D721Med (cell line): ENCODE measurements at places on chromosomes 7 and 10.

DNA sequence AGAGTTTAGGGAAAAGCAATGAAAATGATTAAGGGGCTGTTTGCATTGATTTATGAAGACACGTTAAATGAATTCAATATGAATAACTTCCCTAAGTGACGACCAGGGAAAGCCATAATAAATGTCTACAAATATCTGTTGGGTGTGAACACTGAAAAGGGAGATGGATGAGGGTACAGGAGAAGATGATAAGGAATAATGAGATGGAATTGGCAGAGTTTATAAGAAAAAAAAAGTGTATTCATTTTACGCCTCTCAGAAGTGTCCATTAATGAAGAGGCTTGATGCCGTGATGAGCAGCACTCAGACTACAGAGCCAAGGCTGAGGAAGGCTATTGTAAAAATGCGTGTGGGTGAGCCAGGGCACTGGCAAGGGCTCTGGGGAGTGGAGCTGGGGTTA is 346.7 kb upstream of the AKR1E2 start:
- no peak for DNase-seq

GRCh38 chr10:24944512-24945255 is 7.7 kb downstream of the PRTFDC1 start:
- DNase-seq, result no peak

DNA sequence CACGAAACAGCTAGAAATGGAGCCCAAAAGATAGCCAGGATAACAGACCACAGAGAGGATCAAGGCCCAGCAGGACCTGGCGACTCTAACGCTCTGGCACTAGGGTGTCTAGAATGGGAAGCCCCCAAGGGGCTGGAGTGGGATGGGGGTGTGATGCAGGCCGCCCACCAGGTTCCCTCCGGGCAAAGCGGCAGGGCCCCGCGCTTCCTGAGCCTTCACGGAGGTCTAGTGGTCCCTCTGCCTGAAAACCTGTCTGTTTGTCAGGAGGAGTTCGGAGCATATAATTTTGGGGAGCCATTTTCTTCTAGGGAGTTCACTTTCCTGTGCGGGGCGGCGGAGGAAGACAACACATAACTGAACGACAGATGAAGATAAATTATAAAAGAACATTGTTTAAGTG is 48.2 kb upstream of the FXYD4 start:
- DNase-seq, result no peak

- no peak for DNase-seq
Observed at GRCh38 chr7:93855797-93856196, 34.8 kb downstream of the TFPI2 start.

- no peak for DNase-seq
Observed at GRCh38 chr10:52106899-52107298, 207.2 kb upstream of the DKK1 start.

DNA sequence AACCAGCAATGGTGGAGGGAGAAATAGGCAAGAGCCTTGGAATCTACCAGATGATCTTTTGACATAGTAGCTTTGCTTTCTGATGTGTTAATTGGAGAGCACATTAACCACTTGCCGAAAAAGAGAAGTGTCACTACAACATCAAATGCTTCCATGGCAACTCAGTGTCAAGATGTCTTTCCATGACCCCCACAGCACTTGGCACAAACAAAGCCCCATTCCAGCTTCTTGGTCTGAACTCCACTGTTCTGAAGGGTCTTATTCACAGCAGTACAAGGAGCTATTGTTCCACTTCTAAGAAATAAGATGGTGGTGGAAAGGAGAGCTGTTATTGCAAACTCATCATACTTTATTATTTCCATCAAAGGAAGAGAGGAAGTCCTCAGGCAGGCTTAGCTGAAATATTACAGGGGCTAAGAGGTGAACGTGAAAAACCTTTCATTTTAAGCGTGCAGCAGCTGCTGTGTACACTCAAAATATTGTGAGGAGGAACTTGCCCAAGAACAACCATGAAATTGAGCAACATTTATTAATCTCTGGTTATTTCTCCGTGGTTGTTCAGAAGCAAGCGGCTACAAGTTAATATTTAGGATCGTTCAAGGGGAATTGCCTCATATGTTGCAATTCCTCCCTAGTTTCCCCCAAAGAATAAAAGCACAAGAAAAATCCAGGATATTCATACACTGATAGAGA is 354.8 kb upstream of the CELF2 start:
- no peak for DNase-seq

- peak; percentile 73 for DNase-seq
Observed at GRCh38 chr10:102835007-102835482, 2.2 kb downstream of the CYP17A1 start.

DNA sequence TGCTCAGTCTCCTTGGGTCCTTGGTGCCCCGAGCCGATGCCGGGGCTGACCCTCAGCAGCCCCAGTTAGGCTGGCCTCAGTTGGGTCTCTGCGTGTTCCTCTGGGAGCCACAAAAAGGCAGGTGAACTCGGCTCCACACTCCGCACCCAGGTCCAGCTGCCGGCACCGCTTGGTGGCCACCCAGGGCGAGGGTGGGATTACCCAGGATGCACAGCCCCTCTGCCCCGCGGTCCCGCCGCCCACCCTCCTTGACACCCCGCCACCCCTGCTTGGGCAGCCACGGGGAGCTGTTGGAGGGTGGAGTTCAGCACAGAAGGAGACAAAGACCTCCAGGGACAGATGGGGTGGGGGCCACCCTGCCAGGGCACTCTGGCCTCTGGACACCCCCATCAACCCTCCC is 17.7 kb downstream of the VENTX start:
- DNase-seq, result no peak

GRCh38 chr7:41700044-41700471 is 2.8 kb downstream of the INHBA start:
- no peak for DNase-seq

GRCh38 chr7:36717586-36717985 is 6.7 kb downstream of the AOAH start:
- DNase-seq, result no peak

- no peak for DNase-seq
Observed at GRCh38 chr10:66999762-67000545, 74.1 kb downstream of the LRRTM3 start.

GRCh38 chr10:59934701-59935100 is 28.3 kb upstream of the CCDC6 start:
- no peak for DNase-seq

GRCh38 chr7:102288285-102288930 is 1.7 kb downstream of the SH2B2 start:
- DNase-seq, result no peak

DNA sequence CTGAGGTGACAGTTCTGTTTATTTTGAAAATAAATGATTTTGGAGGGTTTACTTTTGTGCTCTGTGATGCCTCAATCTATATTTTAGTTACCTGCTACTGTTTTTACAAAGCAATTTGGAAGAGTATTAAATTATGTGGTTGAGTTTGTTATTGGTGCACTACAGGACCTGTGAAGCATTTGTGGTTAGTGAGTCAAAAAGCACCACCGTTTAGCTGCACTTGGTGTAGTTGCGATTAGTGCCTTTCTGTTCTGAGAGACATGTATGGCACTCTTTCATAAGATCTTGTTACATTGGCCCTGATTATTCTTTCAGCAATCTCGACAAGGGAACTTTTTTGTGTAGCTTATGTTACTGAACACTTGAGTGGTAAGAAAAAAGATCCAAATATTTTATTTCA is 132.2 kb downstream of the BBS9 start:
- no peak for DNase-seq

DNA sequence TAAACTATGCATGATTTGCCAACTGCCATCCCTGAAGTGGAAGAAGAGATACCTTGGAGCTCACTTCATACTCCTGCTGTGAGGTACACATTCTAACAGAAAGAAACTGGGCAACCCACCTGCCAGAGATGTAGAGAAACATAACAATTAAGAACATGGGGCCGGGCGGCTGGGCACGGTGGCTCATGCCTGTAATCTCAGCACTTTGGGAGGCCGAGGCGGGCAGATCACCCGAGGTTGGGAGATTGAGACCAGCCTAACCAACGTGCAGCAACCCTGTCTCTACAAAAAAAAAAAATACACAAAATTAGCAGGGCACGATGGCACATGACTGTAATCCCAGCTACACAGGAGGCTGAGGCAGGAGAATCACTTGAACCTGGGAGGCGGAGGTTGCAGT is 402.6 kb upstream of the ANKRD30A start:
- DNase-seq, result no peak

DNA sequence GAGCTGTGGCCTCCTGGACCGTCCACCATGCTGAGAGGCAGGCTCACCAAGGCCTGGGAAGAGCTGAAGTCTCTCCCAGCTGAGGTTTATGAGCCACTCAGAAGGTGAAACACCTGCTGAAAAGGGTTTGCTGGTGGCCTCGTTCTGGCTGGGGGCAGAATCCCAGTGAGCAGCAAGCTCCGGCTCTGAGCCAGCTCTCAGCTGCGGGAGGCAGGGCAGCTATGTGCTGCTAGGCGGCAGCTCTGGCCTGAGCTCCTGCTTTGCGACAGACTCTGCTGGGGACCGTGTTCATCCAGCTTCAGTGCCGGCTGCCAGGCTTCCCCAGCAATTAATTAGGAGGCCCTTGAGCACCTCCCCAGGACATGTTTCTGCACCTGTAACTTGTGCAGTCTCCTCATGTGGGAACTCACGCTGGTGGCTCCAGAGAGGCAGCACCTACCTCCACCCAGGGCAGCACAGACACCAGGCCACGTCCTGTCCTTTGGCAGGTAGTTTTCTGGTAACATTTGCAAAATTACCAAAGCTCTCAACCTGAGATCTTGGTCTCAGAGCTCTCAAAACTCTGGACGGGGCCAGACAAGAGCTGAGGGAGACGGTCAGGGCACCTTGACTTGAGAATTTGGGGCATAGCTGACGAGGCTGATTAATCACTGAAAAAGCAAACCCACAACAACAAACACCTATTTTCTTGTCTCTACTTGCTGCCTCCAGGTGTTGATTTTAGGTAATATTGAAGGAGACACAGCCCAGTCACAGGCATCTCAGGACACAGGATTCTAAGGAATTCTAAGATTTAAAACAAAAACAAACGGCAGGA is 185.0 kb downstream of the TCERG1L start:
- no peak for DNase-seq

DNA sequence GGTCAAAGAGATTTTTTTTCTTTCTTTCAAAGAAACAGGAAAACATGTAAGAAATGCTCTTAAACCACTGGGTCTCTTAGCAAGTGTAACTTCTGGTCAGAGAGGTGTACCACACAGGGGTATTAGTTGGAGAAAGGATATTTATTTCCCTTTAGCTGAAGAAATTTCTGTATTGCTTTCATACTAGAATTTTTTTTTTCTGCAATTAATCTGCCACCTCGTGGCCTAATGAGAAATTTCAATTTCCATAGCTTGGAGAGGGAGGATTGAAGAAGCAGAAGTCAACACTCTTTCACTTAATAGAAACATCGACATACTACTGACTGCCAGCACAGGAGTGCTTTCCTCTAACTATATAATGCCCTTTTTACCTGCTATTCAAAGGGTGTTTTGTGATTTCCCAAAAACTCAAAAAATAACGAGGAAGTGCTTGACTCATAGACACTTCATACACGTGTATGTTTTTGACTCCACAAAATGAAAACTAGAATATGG is 177.6 kb upstream of the NAMPT start:
- DNase-seq, result no peak

DNA sequence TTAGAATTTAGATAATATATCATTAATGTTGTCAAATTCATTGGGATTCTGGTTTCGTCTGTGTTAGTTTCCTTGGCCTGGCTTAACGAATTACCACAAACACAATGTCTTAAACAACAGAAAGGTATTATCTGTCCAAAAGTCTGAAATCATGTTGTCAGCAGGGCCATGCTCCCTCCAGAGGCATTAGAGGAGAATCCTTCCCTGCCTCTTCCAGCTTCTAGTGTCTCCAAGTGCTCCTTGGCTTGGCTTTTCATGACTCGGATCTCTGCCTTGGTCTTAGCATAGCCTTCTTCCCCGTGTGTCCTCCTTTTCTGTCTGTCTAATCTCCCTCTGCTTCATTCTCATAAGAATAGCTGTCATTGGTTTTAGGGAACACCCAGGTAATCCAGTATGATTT is 482.5 kb downstream of the SEMA3D start:
- DNase-seq, result no peak

- DNase-seq, result no peak
Observed at GRCh38 chr10:11677480-11677879, 64.7 kb upstream of the ECHDC3 start.

GRCh38 chr7:87370660-87371180 is 25.3 kb downstream of the CROT start:
- no peak for DNase-seq

DNA sequence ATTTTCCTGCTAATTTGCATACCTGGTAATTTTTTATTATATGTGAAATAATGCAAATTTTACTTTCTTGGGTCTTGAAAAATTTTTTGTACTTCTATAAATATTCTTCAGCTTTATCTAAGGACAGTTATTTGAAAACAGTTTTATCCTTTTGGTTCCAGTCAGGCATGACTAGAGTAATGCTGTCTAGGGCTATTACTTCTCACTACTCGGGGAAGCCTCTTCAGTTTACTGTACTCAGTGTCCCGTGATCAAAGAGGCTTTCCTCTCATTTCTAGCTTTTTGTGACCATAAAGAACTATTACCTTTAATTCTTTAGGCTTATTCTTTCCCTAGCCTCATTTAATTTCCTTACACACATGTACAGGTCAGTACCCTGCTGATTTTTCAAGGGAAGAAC is 153.8 kb upstream of the HDAC9 start:
- DNase-seq, result no peak

DNA sequence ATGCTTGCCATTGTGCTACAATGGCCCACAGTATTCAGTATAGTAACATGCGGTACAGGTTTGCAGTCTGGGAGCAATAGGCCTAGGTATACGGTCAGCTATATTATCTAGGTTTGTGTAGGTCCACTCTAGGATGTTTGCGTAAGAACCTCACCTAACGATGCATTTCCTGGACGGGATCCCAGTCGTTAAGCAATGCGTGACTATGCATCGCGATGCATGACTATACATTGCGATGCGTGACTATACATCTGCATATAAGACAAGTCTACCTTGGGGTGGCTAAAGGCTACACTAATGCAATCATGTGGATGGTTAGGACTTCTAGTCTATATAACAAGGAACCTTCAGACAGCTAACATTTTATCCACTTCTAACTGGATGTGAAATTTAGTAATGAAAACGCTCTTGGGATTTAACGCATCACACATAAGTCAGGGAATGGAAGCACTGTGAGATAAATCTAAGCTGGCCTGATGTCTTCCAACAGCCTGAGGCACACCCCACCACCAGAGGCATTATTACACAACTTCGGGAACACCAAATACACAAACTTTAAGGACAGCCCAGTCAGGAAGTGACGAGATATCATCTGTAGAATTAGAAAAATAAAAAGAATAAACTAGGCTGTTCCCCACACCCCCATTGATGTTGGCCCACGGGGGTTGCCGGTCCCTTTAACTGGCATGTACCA is 9.2 kb downstream of the GNA12 start:
- no peak for DNase-seq

GRCh38 chr7:35003679-35004303 is 33.5 kb downstream of the DPY19L1 start:
- no peak for DNase-seq
